NCI-H774 (cell line): ENCODE measurements at places on chromosomes 1 and 21.

GRCh38 chr1:208187499-208188041 is 56.6 kb downstream of the PLXNA2 start:
- no peak for DNase-seq

DNA sequence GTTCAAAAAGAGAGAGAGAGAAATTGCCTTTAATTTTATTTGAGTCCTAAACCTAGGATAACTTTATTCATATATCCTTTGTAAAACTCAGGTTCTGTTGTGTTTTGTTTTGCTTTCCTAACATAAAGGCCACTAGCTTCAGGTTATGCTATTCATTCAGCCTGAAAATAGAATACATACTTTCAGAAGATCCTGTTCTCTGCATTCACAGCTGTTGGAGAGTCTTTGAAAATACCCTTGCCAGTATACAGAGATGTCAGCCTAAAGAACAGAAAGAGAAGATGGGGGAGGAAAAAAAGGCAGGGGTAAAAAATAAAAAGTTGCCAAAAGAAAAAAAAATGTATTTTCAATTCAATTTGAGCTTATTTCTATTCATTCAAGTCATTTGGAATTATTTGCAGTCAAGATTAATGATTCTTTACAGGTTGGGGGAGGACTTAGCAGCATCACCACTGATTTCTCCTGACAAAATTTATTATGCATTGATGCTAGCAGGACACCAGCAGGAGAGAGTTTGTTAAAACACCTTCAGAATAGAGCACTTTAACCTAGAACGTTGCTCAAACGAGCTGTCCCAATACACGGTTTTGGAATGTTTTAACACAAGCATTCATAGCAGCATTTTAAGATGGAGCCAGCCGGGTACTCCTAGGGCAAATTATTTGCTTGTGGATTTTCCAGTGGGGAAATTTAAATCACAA is 318.5 kb downstream of the NTNG1 start:
- no peak for DNase-seq

- DNase-seq = no peak
Measured at GRCh38 chr1:118960026-118960561, 28.0 kb downstream of the TBX15 start.

GRCh38 chr1:217525773-217526490 is 105.0 kb downstream of the GPATCH2 start:
- no peak for DNase-seq
